ENCODE measurements at places on chromosomes 2 and 18.

GRCh38 chr2:174012347-174013314 lies 47.5 kb upstream of the SP3 start:
- DNase-seq = peak; percentile 62

DNA sequence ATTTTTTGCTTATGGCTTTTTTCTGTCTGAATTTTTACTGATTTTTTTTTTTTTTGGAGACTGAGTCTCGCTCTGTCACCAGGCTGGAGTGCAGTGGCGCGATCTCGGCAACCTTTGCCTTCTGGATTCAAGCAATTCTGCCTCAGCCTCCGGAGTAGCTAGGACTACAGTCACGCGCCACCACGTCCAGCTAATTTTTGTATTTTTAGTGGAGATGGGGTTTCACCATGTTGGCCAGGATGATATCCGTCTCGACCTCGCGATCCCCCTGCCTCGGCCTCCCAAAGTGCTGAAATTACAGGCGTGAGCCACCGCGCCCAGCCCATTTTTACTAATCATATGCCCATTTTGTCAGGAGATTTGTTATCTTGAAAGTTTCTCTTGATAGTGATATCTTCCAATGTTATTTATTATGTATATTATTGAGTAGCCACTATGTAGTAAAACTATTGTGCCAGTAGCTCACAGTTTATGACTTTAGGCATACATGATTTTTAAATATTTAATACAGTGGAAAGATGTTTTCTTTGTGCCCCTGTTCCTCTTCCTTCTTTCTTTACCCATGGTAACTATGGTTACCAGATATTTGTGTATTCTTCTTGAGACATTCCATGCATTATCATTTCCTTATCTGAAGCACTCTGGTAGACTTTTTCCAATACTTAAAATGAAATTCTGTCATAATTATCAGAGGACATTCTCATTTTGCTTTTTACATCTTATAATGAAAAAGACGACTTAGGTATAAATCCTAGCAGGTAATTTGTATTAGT lies 2.1 kb downstream of the HAT1 start:
- no peak for DNase-seq

GRCh38 chr2:182642328-182642727 lies 73.7 kb upstream of the DNAJC10 start:
- peak; percentile 40 for DNase-seq

DNA sequence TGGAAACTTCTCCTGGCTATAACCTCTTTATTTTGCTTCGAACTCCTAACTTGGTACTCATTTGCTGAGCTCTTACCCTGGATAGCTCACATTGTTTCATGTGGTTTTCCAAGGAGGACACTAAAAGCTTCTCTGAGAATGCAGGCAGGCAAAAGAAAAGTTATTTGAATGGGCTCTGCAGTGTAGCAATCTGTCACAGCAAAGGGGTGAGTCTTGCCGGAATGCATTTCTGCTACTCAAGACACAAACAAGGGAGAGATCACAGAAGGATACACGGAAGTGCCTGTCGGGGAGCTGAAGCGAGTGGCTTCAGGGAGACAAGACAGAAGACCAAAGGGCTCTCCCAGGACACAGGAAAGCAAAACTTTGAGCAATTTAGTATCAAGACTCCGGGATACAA lies 265.4 kb downstream of the SS18 start:
- no peak for DNase-seq

DNA sequence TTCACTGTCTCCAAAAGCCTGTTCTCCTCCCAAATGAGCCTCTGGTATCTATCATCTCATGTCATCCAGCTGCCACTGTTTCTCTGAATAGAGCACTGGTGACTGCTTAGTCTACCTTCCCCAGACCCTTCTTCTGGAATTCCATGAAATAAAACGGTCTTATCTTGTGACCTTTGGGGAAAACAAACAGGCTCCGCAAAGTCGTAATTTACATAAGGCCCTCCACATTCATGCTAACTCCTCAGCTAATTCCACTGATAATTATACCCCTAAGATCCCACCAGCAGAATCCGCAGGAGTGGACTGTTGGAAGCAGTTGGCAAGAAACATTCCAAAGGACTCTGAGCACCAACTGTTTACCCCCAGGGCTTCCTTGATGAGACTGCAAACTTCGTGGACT lies 33.9 kb upstream of the CHN1 start:
- DNase-seq = no peak

DNA sequence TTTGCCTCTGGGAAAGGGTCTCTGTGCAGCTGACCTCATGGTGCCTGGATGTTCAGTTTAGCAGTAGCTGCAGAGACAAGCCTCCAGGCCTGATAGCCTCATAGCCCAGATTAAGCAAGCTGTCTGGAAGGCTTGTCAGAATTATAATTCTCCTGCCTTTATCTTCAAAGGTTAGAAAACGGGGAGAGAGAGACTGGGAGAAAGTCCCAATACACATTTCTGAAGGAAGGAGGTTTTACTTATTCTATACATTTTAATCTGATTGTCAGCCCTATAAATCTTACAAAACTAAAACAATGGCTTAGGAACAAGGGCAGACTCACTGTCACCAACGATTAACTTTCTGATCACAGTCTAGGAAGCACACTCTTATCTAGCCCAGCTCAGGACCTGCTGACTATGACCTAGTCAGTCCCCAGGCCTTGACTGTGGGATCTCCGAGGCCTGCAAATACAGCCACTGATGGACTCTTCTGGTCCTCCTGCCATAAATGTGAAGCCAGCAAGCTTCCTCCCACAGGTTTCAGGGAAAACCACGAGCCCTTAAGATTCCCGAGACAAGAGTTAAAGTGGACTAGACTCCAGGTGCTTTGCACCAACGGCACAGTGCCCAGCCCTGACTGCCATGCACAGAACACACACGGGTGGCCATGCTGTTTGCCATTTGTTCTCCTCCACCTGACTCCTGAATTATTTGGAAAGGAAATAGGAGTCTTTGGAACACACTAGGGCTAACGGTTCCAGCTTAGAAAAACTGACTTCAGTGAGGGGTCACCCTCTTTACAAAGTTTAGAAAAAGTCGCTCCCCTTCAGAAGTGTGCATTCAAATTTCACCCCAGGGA lies 111.4 kb upstream of the SMAD7 start:
- no peak for DNase-seq
